ENCODE measurements at places on chromosomes 13 and 19.

GRCh38 chr19:51593138-51593890 is 22.2 kb downstream of the ZNF175 start:
- no peak for DNase-seq

DNA sequence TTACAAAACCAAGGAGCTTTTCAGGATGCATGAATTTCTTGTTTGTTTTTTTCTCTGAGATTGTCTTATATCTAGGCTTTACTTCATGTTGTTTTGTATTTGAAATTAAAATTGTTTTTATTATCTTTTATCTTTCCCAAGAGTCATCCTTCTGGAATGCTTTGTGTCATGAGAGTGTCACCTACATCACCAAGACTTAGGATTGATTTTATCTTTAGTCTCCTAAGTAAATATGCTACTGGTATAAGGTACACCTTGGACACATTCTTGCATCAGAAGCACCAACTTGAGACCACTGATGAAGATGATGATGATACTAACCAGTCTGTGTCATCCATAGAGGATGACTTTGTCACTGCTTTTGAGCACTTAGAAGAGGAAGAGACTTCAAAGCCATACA is 26.4 kb downstream of the AKAP11 start:
- no peak for DNase-seq

GRCh38 chr13:62933809-62934208 is 1518.2 kb upstream of the PCDH20 start:
- DNase-seq = no peak

- no peak for DNase-seq
Observed at GRCh38 chr13:110472904-110473563, 88.5 kb downstream of the RAB20 start.

GRCh38 chr13:100561599-100562204 is 26.9 kb downstream of the GGACT start:
- DNase-seq = no peak

DNA sequence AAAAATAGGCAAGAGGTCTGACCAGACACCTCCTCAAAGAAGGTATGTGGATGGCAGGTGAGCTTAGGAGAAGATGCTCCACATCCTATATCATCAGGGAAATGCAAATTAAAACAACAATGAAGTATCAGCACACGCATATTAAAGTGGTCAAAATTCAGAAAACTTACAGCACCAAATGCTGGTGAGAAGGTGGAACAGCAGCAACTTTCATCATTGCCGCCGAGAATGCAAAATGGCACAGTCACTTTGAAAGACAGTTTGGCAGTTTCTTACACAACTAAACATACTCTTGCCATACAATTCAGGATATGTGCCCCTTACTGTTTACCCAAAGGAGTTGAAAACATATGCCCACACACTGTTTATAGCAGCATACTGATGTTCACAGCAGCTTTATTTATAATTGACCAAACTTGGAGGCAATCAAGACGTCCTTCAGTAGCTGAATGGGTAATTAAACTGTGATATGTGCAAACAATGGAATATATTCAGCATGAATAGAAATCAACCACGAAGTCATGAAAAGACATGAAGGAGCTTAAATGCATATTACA is 22.5 kb downstream of the OR10H4 start:
- no peak for DNase-seq

GRCh38 chr13:41213316-41213715 is 18.9 kb upstream of the KBTBD7 start:
- DNase-seq = no peak

All from CD4-positive, alpha-beta T cell treated with Interleukin-15 for 4 hours (primary cell).